ENCODE measurements at places on chromosomes 6 and 20.
A peak's percentile ranks its signal among the peaks of the same experiment; 100 is the strongest.

- DNase-seq = peak; percentile 31
Observed at GRCh38 chr6:57432157-57432556, 114.7 kb downstream of the PRIM2 start.

GRCh38 chr20:6530779-6531315 is 236.6 kb upstream of the BMP2 start:
- no peak for DNase-seq

GRCh38 chr20:45328451-45328850 is 19.8 kb downstream of the SDC4 start:
- no peak for DNase-seq

GRCh38 chr6:127768745-127769144 is 132.1 kb downstream of the THEMIS start:
- DNase-seq = no peak

Measured in MV-4-11 (cell line).